ENCODE measurements at places on chromosomes 6 and 20.

DNA sequence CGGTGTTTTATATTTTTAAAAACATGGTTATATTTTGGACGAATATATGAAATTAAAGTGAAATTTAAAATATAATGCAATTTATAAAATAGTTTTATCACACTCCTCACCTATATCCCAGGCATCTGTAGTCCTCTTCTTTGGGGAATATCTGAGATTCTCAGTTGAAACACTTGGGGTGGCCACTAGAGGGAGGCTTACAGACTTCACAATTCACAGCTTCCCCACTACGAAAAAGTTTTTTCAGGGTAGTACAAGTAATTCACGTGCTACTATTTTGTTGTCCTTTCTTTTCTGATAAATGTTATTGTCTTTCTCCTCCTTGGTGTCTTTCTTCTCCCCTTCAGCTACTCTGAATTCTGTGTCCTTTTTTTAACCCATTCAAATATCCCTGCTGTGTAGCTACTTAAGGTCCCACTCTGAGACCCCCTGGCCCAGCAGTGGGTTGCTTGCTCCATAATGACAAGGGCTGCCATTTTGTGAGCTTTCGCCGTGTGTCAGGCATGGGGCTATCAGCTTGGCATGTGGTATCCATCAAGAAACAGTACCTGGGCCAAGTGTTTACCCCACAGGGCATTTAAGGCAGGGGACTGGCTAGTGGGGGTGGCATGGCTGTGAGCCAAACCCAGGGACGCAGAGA is 43.6 kb upstream of the PHACTR3 start:
- DNase-seq = no peak

GRCh38 chr6:107786709-107787588 is 37.2 kb downstream of the SCML4 start:
- DNase-seq = no peak

GRCh38 chr6:98924647-98925046 is 23.1 kb downstream of the FBXL4 start:
- no peak for DNase-seq

- DNase-seq = no peak
These were observed 74.0 kb downstream of the UNC5CL start for GRCh38 chr6:40965046-40965445.

GRCh38 chr6:40340957-40341356 is 246.2 kb downstream of the LRFN2 start:
- no peak for DNase-seq

DNA sequence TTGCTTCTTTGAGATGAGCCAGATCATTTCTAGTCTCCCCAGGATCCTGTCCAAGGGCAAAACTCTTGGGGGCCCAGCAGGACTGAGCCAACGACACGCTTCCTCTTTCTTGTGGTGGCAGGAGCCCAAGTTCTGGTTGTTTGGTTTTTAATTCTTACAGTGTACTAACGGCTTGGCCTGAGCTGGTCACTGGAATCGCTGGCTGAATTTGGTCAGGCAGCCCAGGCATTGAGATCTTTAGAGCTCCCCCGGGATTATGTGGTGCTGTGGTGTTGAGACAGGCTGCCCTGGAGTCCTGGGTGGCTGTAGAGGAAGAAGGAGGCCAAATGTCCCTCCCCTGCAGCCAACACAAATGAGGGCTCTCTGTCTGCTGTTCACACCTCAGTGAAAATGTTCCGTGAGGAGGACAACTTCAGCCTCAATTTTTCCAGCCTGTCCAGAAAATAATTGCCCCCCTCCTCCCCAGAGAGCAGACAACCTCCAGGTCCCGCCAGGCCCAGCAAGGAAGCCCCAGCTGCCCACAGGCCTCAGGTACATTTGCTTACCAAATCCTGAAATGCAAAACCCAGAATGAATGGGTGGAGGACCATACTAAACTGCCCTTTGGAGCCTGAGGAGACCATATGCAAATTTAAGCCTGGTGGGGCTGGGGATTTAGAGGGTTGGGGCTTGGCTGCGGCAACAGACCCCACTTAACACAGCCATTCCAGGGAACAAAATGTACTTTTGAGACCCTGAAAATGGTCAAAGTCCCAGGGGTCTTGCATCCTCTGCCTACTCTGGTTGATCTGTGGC is 23.6 kb downstream of the BNIP5 start:
- no peak for DNase-seq

GRCh38 chr6:63527658-63528514 is 44.4 kb upstream of the LOC128125822 start:
- DNase-seq = no peak

DNA sequence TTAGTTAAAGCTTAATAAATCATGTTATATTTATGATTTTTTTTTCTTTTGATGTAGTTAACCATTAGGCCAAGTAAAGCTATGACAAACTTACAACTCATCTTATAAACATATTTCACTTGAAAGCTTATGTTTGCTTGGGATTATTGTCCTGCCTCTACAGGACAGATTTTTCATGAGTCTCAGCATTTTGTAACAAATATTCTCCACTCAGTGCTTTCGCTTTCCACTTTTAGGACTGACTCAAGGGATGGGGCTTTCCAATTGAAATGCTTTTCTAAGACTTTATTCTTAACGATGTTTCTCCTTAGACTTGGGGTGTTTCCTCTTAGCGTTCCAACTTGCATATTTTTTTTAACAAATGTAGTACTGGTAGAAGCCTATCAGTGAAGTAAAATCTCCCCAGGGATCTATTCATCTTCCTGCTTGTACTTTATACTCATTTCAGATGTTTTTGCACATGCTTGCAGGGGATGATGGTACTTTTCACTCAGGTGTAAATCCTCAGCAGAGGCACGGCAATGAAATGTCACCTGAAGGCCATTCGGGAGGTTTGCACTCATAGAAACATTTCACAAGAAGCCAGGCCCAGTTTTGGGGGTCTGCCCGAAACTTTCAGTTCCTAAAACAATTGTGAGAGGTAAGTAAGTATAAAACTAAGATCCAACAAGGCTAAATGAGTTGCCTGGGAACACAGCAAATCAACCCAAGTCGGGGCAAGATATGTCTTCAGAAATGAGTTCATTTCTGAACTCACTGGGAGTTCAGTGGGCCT is 298.1 kb upstream of the FOXQ1 start:
- no peak for DNase-seq

DNA sequence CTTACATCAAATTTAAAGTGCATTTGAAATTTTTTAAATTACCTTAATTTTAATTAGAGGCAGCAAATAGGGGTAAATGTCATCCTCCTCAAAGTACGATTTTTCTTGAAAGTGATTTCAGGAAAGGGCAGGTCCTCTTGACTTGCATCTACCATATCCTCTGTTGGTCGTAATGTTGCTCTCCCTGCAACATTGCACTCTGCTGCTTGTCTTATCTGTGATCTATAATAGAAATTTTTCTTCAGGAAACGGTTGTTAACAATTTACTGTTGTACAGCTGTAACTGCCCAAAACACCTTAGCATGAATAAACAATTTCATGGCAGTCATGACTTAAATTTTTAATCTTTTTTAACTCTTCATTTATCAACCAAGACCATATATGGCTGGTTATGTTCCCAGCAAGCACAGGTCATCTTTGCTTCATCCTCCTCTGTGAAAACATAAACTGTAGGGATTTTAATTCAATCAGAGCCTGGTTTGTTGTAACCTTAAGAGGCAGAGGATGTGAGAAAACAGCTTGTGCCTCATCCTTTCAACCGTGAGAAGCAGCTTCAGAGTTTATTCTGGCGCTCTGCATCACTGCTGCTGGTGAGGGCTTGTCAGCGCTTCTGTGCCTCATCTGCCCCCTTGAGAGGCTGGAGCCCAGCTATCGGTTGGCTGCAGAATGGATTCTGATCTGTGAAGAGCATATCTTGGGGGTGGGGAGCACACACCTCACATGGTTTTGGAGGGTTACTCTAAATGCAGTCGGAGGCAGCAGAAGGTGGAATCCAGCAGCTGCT is 56.0 kb downstream of the CTNNBL1 start:
- no peak for DNase-seq

DNA sequence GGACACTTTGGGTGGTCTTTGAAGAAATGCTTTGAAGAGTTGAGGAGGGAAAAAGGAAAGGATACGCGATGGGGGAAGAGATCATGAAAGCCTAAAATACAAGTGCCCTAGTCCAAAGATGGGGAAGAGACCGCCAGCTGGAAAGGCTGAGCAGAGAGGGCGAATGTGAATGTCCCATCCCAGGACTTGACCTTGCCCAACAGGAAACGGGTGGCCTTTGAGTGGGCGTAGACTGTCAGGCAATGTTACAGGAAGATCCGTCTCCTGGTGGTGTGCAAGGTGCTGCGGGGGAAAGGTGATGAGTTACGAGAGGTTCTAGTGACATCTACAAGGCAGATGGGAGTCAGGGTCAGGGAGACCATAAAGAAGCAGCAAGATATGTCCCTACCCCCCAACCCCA is 55.0 kb upstream of the TBXT start:
- no peak for DNase-seq

DNA sequence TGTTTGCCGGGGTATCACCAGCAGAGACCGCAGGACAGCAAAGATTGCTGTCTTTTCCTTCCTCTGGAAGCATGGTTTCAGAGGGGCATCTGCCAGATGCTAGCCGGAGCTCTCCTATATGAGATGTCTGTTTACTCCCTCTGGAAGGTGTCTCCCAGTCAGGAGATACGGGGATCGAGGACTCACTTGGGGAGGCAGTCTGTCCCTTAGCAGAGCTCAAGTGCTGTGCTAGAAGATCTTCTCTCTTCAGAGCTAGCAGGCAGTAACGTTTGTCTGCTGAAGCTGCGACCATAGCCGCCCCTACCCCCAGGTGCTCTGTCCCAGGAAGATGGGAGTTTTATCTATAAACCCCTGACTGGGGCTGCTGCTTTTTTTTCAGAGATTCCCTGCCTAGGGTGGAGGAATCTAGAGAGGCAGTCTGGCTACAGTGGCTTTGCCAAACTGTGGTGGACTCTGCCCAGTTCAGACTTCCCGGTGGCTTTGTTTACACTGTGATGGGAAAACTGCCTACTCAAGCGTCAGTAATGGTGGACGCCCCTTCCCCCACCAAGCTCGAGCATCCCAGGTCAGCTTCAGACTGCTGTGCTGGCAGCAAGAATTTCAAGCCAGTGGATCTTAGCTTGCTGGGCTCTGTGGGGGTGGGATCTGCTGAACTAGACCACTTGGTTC is 133.0 kb upstream of the FLRT3 start:
- DNase-seq = no peak

DNA sequence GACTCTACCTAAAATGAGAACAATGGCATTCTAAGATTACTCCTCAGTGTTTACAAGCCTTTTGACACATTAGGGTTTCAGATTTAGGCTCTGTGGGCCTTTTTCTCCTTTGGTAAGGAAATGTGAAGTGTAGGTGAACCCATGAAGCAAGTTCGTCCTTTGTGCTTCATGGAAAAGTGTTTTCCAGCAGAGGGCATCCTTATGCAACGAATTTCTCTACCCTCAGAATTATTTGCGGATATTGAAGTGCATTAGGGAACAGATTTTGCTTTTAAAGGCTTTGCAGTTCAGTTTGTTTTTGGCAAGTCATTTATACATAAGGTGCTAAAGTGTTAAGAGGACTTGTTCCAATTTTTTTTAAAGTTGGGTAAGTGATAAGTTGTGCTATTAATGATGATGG is 55.7 kb upstream of the FERMT1 start:
- DNase-seq = no peak

- no peak for DNase-seq
These were observed 45.9 kb downstream of the CCDC170 start for GRCh38 chr6:151539506-151540268.

GRCh38 chr20:3923818-3924217 is 34.6 kb downstream of the PANK2 start:
- no peak for DNase-seq

GRCh38 chr6:52015953-52016352 is 71.5 kb downstream of the PKHD1 start:
- no peak for DNase-seq

- DNase-seq = no peak
These were observed 7.3 kb downstream of the ECI2 start for GRCh38 chr6:4128072-4128471.

DNA sequence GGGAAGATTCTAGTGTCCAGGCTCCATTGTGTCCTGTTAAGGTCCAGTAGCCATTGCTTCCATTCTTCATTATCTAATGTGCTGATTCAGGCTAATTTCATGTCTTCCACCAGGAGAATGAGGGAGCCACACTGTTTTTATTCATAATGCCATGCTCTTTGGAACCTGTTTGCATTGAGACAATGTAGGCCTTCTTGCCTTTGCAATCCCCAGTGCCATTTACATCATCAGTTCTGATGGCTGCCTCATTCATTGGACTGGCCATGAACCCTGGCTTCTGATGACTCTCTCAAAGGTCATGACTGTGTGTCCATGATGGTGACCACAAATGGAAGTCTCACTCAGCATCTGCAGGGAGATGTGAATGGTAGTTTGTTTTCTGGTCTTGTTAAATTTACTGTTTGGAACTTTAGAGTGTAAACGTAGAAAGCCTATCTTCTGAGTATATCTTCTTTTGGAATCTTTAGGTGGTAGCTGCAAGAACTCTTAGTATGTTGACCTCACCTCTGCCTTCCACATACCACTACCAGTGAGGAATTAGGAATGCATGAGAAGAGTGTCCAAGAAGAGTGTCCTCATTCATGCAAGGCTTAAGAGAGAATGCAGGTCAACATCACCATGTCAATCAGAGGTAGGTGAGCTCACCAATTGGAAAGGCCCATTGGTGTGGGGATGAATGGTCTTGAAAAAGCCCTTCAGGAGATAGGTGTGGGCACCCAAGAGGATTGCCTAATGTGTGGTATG is 42.9 kb upstream of the ZFP64 start:
- DNase-seq = no peak

DNA sequence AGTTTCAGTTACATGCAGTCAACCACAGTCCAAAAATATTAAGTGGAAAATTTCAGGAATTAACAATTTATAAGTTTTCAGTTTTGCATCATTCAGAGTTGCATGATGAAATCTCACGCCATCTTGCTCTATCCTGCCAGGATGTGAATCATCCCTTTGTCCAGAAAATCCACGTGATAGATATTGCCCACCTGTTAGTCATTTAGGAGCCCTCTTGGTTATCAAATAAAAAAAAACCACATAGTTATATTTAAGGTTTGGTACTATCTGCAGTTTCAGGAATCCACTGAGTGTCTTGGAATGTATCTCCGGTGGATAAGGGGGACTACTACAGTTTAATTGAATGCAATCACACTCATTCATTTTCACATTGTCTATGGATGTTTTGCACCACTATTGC is 1249.0 kb upstream of the CITED2 start:
- DNase-seq = no peak

GRCh38 chr6:132812756-132813172 is 1.6 kb upstream of the RPS12 start:
- no peak for DNase-seq

DNA sequence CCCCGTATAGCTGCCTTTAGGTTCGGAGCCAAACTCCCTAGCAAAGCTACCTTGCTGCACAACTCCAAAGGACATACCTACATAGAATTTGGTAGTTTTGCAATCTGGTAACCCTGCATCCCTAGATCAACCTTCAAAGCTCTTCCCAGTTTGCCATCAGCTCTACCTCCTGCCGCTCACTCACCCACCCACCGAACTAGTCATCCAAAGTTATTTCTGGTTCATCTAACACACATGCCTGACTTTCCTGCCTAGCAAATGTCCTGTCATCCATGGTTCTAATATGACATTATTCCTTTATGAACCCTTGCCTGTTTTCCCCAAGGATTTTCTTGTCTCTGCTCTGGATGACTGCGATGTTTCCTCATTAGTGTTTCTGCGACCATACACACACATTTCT is 21.6 kb downstream of the SPAG4 start:
- no peak for DNase-seq

All from activated naive CD8-positive, alpha-beta T cell treated with anti-CD3 and anti-CD28 coated beads, Interleukin-2, amount 50 U/mL, for 16 hours (primary cell).